ENCODE measurements at places on chromosomes 16 and 17.
A peak's percentile ranks its signal among the peaks of the same experiment; 100 is the strongest.

GRCh38 chr17:48127371-48128051 lies 19.9 kb downstream of the SNX11 start:
- no peak for DNase-seq

GRCh38 chr17:14337596-14338079 lies 36.8 kb downstream of the HS3ST3B1 start:
- no peak for DNase-seq

DNA sequence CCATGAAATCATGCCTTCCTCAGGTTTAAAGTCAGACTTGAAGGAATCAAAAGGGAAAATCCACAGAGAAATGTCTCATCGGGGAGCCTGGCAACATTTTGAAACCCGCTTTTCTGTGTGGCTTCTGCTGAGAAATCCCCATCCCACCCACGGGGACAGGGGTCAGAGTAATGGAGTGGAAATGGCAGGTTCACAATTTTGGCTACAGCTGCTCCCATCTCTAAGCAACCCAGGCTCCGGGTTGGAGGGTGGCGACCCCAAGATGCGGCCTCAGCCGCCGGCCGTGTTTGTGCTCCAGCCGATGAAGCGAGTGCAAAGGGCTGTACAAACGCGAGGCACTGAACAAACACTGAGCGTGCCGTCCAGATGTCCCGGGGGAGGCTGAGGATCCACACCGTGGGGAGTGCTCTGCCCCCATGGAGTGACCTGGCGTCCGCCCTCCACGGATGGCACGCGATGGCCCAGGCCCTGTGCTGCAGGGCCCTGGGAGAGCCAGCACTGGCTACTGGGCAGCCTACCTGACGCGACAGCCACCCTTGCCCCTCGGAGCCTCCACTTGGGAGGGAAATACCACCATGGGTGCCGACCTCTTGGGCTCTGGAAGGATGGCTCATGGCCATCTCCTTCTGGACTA lies 22.2 kb downstream of the SLC43A2 start:
- no peak for DNase-seq

DNA sequence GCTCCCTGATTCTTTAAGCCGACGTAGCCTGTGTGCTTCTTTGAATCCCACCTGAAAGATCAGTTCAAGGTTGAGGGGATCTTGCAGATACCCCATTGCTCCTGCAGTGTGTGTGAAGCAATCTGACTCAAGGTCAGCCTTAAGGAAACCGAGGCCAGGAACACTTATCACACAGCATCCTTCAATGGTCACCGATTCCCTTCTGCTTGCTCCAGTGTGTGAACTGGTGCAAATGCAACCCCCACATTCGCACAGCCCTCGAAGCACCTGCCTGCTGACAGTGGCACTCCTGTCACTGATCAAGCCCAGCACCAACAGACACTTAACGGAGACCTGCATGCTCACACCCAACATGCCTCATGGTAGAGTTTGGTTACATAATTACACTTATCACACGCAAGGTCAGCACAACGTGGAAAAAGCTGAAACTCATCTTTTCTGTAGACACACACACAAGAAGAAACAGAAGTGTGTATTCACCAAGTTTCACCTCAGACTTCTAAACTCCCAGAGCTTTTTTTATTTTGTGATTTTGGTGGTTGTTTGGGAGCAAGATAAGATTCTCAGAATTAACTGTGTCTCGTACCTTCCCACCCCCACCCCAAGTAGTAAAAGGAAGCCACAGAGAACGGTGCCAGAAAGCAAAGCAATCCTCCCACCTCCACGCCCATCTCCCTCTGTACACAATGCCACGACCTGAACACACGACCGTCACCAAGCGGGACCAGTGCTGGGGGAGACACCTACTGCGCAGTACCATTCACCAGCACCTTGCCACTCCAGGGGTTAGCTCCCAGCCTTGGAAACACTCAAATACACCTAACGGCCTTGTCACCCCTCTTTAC lies 37.2 kb downstream of the LITAFD start:
- DNase-seq: no peak

DNA sequence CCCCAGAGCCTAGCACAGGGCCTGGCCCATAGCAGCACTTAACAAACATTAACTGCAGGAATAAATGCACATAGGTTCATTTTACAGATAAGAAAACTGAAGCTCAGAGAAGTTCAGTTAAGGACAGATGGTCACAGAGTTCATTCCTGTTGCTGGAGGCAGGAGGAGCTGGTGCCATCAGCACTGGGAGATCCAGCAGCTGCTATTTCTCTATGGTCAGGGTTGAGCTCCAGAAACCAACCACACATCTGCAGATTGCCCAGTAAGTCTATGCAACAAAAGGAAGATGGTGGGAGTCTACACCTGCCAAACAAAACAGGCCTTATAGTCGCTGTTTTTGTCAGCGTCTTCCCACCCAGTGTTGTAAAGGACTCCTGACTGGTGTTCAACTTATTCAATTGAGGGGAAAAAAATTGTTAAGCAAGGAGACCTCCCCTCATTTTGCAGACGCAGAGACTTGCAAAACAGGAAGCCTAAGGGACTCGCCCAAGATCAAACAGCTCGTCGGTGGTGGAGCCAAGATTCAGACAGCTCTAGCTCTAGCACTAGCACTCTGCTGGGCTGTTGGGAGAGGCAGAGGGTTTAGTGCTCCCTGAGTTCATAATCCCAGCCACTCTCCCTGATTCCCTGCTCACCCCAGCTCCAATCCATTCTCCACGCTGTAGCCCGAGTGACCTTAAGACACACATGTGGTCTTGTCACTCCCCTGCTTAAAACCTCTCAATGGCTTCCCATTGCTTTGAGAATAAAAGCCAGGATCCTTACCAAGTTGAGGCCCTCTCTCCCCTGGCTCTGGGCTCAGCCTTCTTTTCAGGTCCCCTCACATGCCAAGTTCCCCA lies 9.0 kb downstream of the NOG start:
- DNase-seq: peak; percentile 89

GRCh38 chr16:87202346-87202745 lies 114.8 kb downstream of the C16orf95 start:
- no peak for DNase-seq

- no peak for DNase-seq
These were observed 7.2 kb upstream of the AGRP start for GRCh38 chr16:67490335-67491096.

DNA sequence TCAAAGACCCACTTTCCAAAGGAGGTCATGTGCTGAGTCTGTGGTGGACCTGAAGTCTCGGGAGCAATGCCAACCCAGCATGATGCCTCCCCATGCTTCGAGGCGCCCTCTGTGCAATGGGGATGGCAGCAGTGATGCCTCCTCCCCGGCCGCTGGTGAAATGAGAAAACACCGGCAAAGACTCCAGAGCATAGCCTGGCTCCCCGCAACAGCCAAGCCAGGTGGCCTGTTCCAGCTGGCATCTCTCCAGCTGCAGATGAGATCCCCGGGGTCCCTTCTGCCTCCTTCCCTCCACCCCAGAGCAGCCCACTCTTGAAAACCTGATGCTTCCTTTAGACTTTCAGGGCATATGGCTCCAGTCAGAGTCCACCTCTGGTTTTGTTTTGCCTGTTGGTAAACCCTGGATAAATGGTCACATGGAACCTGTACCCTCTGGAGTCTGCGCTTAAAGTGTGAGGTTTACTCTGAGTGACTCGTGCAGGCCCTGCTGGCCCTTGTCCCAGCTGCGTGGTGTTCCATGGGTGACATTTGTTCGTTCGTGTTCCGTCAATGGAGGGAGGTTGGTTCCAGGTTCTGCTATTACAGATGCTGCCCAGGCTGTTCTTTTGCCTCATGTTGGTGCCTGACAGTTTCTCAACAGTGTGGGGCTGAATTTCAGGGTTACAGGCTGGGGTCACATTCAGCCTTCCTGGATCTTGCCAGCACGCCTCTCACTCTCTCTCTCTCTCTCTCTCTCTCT lies 181.8 kb upstream of the CIBAR2 start:
- no peak for DNase-seq

GRCh38 chr16:57628008-57628781 lies at the start of gene ADGRG1:
TSS of gene ADGRG1 (plus strand) at chr16:57628630. CDS start at chr16:57650288, 21,658 bp downstream.
- DNase-seq: peak; percentile 18

- no peak for DNase-seq
These were observed 103.3 kb downstream of the CA4 start for GRCh38 chr17:60253048-60253447.

DNA sequence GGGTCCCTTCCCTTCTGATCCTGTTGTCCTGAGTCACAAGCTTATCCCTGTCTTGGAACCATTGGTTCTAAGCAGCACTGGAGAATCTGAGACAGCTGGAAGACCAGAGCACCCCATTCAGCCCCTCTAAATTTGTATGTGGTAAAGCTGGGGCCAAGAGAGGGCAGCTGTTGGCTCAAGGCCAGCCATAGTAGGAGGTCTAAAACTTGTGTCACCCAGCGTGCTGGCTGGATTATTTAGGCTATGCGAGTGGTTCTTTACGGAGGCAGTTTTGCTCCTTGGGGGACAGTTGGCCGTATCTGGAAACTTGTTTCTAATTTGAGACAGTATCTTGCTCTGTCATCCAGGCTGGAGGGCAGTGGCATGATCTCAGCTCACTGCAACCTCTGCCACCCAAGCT lies 69.6 kb upstream of the GSE1 start:
- DNase-seq: no peak

GRCh38 chr16:53892155-53892554 lies 188.2 kb downstream of the FTO start:
- DNase-seq: peak; percentile 28

DNA sequence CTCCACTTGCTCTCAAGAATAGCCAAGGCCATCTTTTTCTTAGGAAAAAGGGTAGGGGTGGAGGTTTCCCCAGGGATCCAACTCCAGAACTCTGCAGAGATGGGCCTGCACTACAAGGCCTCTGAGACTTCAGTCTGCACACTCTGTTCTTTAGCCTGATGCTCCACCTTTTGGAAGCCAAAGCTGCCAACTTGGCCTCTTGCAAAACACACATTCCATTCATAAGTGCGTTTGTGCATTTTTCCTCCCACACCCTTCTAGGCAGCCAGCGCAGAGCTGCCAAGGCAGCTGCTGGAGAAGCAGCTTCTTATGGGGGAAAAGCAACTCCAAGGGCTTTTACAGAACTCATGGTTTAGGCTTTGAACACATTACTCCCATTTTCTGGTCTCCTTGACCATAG lies 45.3 kb downstream of the REXO5 start:
- DNase-seq: no peak

- DNase-seq: no peak
These were observed 37.9 kb upstream of the NDRG4 start for GRCh38 chr16:58462089-58462488.

DNA sequence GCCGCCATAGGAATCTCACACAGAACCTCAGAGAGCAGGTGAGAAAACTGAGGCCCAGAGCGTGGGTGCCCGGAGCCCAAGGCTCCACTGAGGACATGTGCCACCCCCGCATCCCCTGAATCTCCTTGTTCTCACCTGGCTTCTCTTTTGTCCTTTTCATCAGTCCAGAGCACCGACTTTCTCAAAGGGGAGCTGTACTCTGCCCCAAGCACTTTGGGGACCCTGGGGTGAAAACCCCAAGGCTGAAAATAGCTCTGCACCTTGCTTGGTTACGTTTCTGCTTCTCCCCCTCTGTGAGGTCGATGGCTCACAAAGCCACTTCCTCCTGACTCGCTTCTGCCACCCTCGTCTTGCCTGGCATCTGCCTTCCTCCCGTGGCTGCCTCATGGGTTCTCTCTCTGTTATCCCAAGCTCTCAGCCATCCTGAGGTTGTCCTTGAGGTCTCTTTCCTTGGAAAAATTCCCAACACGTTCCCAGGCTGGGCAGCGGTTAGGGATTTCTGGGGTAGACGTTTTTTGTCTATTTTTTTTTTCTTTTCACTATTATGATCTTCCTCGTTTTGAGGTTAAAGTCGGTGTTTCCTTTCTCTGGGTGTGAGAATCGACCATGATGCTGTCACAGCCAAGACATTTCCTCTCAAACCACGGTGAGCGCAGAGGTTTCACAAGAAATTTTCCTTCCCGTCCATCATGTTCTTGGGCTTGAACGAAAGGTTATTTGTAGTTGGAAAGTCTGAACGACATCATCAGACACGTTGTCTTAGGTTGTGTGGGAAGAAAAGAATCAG lies 37.2 kb downstream of the IRF8 start:
- DNase-seq: peak; percentile 71

GRCh38 chr16:9123871-9124270 lies 32.4 kb downstream of the HAPSTR1 start:
- DNase-seq: no peak

DNA sequence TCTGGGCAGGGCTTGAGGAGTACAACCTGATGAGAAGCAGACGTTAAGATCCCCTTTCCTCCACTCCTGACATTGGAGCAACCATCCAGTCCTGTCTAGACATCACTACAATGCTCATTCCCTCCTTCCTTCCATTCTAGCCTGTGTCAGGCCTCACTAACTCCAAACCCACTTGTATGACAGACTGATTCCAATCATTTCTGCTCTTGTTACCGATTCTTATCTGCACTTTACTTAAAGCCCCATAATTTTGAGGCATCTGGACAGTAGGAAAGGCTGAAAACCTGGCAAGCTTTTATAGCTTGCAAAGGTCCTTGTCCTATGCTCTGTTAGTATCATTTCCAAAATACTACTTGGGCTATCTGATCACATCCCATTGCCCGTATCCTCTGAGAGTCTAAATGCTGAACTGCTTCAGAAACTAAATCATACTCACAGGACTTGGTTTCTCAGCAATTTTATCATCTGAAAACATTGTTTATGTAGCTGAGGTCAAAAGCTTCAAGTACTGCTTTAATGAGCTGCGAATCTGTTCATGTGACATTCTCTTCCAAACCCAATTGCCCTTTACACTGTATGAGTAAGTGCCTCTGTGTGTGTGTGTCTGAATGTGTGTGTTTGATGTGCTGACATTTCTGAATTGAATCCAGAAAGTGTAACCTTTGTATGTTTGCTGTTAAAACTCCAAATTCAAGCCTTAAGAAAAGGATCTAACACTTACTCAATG lies 57.2 kb upstream of the CACNG3 start:
- DNase-seq: no peak
